NCI-H526 (cell line): ENCODE measurements at places on chromosomes 4 and X.

DNA sequence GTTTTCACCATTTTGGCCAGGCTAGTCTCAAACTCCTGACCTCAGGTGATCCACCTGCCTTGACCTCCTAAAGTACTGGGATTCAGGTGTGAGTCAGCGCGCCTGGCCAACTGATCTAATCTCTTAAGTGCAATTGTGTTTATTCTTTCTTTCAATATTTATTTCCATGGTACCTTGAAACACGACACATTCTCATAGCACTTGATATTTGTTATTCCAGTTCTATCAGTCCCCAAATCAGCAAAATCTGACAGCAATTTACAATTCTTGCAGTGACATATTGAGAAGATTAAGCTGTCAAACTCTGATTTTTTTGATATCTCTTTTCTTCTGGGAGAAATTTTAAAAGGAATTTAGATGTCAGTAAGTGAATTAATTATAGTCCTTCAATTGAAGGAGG lies 218.1 kb upstream of the FAT4 start:
- DNase-seq = no peak

DNA sequence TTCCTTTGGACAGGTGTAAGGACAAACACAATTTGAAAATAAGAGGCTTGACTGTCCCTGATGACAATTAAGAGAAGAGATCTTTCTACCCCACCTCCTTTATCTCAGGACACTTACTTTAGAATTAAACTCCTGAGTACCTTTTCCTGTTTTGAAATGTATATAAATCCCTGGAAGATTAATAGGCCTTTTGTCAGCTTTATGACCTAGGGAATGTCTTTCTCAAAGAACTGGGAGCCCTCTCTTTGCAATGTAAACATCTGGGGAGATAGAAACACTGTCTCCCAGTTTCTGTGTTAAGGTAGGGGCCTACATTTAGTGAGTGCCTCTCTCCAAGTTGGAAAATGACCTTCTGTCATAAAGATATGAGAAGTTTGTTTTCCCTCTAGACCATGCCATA lies 31.7 kb downstream of the AGA start:
- no peak for DNase-seq

GRCh38 chr4:143424276-143424675 lies 87.6 kb downstream of the GAB1 start:
- DNase-seq = no peak

DNA sequence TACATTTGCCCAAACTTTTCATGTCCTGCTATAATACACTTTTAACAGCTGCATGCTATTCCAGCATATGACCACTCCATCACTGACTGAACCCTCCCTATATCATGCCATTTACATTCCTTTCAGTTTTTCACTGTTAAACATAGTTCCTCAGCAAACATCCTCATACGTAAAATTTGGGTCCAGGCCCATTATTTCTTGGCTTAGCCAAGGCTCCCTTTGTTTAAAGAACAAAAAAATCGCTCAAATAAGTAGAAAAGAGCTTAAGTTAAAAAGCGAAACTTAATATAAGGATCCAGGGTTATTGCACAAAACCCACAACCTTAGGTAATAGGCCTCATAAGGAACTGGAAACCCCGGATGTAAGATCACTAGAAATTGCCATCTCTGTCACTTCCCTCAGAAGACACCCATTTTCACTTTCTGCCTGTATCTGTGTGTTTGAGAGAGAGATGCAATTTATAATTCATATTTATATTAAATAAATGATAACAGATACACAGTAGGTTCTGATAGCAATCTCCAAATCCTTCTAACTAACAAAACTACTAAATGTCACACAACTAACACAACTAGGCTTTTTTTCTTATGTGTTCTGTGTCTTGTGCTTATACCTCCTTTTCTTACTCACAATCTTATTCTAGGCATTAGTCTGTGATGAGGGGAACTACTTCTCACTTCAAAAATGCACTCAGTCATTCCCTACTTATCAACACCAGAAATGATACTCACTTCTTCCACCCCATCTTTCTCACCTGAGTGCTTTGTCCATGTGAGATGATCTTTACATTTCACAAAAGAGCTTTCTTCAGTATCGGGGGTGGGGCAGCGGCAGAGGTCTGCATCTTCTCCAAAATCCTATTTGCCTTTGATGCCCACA lies 59.9 kb upstream of the FAM241A start:
- no peak for DNase-seq

DNA sequence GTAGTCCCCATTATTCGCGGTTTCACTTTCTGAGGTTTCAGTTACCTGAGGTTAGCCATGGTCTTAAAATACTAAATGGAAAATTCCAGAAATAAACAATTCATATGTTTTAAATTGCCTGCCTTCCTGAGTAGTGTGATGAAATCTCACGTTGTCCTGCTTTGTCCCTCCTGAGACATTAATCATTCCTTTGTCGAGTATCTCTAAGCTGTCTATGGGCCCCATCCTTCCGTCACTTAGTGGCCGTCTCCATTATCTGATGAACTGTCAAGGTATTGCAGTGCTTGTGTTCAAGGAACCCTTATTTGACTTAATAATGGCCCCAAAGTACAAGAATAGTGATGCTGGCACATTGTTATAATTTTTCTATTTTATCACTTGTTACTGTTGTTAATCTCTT lies 94.8 kb downstream of the ADGRL3 start:
- DNase-seq = no peak

DNA sequence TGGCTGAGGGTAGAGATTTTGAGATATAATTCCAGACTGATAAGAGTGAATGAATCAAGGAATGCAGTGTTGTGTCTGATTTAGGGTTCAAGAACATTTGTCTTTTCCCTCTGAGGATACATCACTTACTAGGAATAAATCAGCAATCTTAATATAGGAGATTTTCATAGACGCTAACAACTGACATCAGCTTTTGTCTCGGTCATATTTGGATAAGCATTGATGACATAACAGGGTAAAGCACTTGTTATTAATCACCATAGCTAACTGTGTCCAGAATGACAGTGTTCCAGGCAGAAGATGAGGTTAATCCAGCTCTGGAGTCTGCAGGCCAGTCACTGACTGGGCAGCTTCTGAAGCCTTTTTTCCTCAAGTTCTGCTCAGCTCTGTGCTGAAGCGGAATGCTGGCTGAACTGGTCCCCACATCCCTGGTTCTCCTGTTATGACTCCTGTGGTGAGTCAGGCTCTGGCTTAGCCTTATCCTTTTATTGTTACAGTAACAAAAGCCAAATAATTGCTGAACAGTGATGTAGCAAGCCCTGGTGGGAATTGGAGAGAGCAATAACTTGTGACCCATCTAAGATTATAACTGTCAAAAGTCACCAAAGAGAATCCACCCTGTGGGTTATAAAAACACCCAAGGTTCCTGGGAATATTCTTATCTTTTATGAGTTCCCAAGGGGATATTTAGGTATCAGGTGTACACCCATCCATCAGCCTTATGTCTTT lies 41.8 kb downstream of the FNIP2 start:
- DNase-seq = no peak

GRCh38 chr4:157223456-157223855 lies 2.9 kb downstream of the GRIA2 start:
- no peak for DNase-seq

DNA sequence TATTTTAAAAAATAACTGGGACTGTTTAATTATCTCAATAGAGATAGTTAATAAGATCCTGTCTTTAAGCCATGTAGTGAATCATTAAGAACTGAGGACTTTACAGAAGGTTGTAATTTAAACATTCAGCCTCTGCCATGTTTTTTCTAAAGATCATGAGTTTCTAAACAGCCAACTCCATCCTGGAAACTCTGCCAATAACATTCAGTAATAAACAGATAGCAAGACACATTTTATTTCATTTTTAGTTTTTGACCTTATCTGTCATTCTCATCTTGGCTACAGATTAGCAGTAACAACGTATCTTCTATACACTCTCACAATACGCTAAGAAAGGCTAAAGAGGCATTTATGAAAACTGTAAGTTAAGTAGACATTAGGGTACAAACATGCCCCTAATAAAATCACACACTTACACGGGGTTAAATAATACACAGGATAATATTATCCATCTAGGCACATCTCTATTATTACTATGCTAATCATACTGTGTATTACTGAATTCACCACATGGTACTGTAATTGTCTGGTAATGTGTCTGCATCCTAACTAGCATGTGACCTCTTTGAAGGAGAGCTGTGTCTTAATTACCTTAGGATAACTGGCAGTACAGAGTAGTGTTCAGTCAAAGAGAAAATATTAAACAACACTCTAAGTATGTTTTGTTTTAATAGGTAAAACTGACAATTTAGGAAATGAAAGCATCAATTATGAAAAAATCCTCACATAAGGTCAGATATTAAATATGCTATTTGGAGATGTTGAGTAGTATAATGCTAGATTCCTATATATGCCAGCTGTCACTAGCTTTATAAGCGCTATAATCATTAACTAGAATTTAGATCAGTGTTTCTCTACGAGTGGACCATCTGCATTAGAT lies 122.4 kb upstream of the NAP1L5 start:
- DNase-seq = no peak

GRCh38 chr4:173039617-173040577 lies 128.7 kb upstream of the GALNT7 start:
- DNase-seq = no peak

DNA sequence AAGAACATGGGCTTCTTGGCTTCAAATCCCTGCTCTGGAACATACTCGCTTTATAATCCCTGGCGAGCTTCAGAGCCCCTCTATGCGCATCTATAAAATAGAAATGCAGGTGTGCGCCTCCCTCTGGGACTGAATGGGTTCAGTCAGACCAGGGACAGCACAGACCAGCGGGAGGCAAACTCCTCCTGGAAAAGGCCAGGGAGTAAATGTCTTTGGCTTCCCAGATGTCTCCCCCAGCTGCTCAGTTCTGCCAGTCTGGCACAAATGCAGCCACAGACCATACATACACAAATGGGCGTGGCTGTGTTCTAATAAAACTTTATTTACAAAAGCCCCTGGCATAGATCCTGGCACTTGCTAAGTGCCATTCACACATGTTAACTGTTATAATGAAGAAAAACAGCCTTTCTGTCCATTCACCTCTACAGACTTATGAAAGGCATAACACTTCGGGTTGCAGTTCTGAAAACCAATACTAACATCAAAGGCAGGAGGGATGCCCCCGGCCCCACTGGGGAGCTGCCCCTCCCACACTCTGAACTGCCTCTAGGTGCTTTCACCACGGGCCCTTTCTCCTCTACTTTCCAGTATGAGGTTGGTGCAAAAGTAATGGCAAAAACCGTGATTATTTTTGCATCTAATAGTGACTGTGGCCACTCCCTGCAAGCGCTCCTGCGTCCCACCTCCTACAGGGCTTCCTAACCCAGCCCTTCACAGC lies 4.6 kb downstream of the JAKMIP1 start:
- no peak for DNase-seq

DNA sequence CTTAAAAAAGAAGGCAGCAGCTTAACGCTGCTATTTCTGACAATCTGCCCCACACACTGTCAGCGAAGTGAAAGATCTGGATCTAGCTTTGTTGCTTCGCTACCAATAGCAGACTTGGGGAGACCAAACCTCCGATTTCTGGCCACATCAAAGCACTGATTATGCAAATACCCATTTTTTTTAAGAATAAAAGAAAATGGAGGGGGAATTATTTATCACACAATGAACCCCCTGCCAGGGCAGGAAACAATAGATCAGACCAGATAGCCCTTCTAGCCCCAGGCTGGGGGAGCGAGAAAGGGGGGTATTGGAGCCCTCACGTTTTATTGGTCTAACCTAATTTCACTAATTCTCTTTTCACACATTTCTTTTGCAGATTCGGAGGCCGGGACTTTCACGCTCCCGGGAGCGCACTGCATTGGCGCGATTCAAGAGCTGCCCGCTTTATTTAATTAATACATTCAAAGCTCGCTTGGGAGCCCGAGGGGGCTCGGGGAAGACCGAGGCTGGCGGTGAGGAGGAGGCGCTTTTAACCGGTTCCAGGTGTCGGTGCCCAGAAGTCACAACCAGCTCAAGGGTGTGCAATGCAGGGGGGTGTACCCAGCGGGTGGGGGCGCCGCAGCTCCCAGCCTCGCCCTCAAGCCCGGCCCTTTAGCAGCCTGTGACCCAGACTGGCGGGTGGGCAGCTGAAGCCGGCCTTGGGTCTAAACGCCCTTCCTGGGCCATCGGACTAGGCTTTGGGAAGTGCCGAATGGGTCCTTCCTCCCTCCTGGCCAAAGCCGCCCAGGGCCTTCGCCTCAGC lies 5.5 kb downstream of the NEUROG2 start:
- DNase-seq = no peak

DNA sequence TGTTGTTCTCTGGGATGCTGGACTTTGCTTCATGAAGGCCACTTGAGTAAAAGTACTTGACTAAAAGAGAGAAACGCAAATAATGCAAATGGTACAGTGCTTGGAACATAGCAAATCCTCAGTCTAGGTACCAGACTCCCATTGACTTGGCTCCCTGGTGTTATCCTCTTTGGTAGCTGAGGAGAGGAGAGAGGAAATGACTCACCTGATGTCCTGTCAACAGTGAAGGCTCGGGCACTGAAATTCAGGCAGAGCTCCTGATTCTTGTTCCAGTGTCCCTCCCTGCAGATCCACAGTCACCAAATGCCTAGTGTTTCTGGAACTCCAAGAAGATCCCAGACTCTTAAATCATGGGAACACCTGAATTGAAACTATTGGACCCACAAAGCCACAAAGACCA lies 22.5 kb upstream of the TCEAL4 start:
- DNase-seq = no peak

DNA sequence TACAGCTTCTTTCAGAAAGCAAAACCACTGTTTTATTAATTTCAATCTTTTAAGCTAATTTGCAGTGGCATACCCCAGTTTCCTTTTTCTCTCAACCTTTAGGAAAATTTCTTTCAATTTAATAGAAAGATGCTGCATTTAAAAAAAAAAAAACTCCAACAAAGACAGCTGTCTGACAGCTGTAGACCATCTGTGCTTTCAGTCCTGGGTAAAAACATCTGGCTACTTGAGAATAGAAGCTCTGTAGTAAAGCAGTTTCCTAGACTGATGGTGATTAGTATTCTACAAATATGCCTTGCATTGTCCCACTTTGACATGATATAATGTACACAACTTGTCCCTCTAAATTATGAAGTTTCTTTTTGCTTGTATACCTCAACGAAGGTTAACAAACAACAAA lies 197.8 kb downstream of the EDA start:
- DNase-seq = no peak

- DNase-seq = no peak
Measured at GRCh38 chr4:7500404-7500803, 65.7 kb upstream of the PSAPL1 start.

- DNase-seq = no peak
Measured at GRCh38 chr4:90060039-90060438, 67.2 kb upstream of the CCSER1 start.
